ENCODE measurements at places on chromosomes 3 and 15. TPM values are rescaled to one million over a fixed set of nuclear protein-coding genes. Genes with fewer than 3 reads are reported as not detected.

The NANOGP8 gene
- not detected for total RNA-seq

The OR5K2 gene
- not detected for total RNA-seq

The ATG3 gene
- 100 TPM for total RNA-seq

The IQCB1 gene
- 9.3 TPM for total RNA-seq

The HEG1 gene
- 7.6 TPM for total RNA-seq

The KNG1 gene
- total RNA-seq = not detected

The CCR2 gene
- total RNA-seq = not detected

The HAPLN3 gene
- 3.6 TPM for total RNA-seq

The PIGZ gene
- 2.9 TPM for total RNA-seq

The ZDHHC3 gene
- total RNA-seq = 40.6 TPM

The FAM81A gene
- 1.2 TPM for total RNA-seq

The CACNA1D gene
- 10.5 TPM for total RNA-seq

The PLA2G4F gene
- total RNA-seq = not detected

The CCDC9B gene
- 42.2 TPM for total RNA-seq

The LMLN gene
- 11.7 TPM for total RNA-seq

The CLRN1 gene
- total RNA-seq = not detected

The AADACL2 gene
- total RNA-seq = not detected

The PRSS50 gene
- total RNA-seq = not detected

The STXBP5L gene
- not detected for total RNA-seq

The C3orf20 gene
- under 0.01 TPM for total RNA-seq
